Natural killer cell (primary cell): ENCODE measurements at places on chromosomes 7 and 10. TPM values are rescaled to one million over a fixed set of nuclear protein-coding genes. Genes with fewer than 3 reads are reported as not detected.

- DNase-seq, result no peak
These were observed 71.4 kb upstream of the RHEB start for GRCh38 chr7:151590850-151591771.

Gene GNG11
- total RNA-seq, result 0.57 TPM

Gene PANK1
- total RNA-seq, result 1.4 TPM

DNA sequence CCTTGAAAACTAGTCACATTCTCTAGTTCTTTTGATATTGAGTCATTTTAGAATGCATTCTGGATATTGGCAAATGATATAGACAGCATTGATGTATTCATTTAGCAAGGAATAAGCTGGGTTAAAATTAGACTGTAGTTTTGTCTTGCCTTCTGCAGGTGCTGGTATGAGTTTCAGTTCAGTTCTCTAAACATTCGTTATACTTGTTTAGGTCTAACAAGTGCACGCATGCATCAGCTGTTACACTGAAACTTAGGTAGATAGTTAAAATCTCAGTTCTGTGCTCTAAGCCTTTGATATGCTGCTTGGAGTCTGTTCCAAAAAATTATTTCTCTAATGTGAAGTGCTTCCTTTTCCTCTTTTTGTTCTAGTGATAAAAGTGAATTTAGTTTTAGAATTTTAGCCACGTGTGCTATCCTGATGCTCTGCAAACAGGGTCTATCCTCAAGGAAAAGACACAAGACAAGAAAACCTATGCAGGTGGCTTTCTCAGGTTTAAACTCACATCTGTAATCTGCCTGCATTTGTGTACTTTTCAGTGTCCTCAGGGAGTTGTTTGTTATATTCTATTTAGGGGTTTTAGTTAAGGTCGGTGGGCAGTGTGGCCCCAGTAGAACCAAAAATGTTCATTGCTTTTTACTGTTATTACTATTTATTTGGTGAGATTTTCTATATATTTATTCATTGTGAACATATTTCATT lies 409.0 kb downstream of the CDC14C start:
- DNase-seq, result no peak

DNA sequence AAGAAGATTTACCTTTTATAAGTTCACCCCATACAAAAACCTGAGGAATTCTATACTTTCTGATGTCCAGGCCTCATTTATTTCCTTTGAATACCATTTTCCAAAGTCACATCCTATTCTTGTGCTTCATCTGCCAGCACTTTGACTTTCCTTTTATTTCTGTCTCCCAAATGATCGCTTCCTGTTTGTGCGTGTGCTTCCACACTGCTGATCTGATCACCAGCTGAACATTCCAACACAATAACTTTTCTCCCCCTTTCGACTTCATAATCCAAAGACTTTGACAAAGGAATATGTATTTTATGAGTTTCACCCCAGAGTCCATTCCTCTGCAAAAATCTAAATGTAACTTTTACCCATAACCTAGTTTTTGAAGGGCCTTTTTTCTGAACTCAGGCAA lies 3.1 kb downstream of the ELAPOR2 start:
- DNase-seq, result no peak

- no peak for DNase-seq
These were observed 81.3 kb downstream of the CDK6 start for GRCh38 chr7:92754919-92755581.

DNA sequence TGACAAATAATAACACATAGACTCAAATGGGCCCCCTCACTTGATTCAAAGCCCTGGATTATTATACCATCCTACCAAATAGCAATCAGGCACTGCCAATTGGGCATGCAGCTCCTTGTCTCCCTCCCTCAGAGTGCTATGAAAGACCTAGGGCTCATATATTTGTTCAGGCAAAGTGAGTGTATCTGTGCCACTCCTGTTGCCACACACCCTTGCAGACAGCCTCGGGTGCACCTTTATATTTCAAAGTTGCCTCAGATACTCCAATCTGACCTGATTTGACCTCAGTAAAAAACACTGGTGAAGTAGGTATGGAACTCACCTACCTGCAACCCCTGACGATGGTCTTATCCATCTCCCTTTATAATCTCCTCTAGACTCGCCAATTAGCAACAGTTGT lies 3.0 kb upstream of the NAMPT start:
- DNase-seq, result no peak

DNA sequence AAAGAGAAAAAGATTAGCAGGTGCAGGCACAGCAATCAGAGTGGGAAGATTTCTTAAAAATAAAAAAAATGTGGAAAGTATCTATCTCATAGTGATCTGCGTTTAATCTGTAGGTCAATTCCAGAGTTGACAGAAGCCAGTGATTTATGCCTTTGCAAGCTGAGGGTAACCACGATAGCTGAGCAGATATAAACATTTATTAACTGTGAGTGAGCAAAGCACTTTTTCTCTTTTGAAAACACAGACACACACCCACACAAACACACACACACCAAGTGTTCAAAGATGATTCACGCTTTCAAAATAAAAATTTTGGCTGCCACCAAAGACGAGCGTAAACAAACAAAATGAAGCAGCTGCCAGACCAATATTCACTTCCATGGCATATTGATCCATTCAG lies 243.2 kb upstream of the SLC26A5 start:
- no peak for DNase-seq

Gene SPDYE11
- not detected for total RNA-seq

- DNase-seq, result no peak
These were observed 231.1 kb downstream of the ARHGAP12 start for GRCh38 chr10:31697271-31698180.

- DNase-seq, result no peak
These were observed 24.6 kb upstream of the CNPY1 start for GRCh38 chr7:155570991-155571390.

Gene GRID1
- not detected for total RNA-seq

- no peak for DNase-seq
These were observed 472.9 kb upstream of the COBL start for GRCh38 chr7:51789489-51789888.

Gene COL28A1
- total RNA-seq, result 0.28 TPM

- no peak for DNase-seq
These were observed 39.8 kb upstream of the LANCL2 start for GRCh38 chr7:55325371-55325792.

DNA sequence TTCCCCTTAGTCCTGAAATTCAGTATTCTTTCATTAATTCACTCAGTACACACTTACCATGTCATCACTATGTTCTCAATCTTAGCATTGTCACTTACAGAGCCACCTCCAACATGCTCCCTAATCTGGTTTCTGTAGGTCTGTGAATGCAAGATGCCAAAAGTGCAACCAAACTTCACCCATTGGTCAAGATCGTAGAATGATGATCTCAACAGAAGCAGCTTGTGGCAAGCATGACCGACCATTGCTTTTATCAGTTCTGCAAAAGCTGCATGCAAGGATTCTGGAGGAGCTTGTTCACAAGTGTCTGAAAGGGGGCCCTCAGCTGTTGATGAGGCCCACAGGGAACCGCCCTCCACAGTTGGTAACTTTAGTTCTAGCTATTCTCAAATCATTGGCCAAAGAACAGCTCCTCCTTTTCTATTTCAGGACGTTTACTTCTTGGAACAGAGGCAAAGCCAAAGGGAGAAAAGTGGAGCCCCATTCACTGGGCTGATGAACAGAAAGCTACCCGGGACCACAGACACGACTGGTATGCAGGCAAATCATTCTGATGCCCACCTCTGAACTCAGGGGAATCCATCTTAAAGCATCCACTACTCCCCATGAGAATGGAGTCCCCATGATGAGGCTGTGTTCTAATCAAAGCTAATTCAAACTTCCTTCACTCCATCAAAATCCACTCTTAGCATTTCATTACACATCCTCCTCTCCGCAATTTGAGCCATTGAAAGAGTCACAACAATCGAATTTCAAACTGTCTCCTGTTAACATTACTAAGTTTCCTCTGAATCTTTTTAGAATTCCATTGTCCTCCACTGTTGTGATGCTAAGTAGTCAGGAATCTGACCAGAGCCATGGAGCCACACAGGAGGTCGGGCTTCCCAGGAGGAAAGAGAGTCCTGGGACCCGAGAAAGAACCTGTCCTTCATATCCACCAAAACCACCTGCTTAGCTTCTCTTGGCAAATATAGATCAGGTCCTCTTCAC lies 13.9 kb downstream of the GRB10 start:
- DNase-seq, result no peak

GRCh38 chr10:77849039-77849664 lies 77.4 kb downstream of the DLG5 start:
- no peak for DNase-seq

DNA sequence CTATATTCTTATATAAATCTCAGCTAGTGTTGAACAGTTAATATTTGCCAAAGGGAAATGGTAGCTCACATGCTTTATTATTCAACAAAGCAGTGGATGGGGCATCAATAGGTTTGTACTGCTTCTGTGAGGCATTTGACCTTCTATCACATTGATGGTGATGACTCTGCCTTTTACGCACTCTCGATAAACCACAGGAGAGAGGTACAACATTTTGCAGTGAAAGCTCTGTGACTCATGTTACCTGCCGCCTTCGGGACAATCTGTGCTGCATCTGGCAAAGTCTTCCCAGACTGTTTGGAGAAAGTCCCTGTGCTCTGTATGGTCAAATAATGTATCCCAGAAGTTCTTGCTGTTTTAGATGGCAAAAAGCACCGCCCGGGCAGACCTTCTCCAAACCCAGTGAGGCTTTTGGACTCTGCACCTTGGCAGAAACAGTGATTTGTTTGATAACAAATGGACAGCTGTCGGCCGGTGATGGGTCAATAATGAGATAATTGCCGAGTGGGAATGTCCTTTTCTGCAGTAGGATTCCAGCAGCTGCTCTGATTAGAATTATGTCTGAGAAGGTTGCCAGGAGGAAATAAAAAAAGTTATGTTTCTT lies 61.0 kb downstream of the PLPP4 start:
- DNase-seq, result no peak

GRCh38 chr7:71995111-71995510 lies 417.0 kb downstream of the CALN1 start:
- no peak for DNase-seq

Gene C7orf33
- not detected for total RNA-seq

- DNase-seq, result no peak
These were observed 237.2 kb downstream of the TCF7L2 start for GRCh38 chr10:113187063-113187777.

- DNase-seq, result no peak
These were observed 42.6 kb upstream of the MYL10 start for GRCh38 chr7:101671371-101672356.

DNA sequence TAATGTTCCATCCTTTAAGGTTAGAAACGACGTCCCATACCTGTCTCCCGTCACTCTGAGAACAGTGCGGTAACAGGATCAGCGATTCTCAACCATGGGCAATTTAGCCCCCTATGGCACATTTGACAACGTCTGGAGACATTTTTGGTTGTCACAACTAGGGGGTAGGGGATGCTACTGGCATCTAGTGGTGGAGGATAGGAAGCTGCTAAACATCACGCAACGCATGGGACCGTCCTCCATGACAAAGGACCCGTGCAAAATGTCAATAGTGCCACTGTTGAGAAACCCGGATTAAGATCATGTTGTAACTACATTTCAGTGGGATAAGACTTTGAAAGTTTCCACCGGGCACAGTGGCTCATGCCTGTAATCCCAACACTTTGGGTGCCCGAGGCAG lies 5.0 kb upstream of the PAXIP1 start:
- no peak for DNase-seq

Gene ABCB1
- 81.4 TPM for total RNA-seq

DNA sequence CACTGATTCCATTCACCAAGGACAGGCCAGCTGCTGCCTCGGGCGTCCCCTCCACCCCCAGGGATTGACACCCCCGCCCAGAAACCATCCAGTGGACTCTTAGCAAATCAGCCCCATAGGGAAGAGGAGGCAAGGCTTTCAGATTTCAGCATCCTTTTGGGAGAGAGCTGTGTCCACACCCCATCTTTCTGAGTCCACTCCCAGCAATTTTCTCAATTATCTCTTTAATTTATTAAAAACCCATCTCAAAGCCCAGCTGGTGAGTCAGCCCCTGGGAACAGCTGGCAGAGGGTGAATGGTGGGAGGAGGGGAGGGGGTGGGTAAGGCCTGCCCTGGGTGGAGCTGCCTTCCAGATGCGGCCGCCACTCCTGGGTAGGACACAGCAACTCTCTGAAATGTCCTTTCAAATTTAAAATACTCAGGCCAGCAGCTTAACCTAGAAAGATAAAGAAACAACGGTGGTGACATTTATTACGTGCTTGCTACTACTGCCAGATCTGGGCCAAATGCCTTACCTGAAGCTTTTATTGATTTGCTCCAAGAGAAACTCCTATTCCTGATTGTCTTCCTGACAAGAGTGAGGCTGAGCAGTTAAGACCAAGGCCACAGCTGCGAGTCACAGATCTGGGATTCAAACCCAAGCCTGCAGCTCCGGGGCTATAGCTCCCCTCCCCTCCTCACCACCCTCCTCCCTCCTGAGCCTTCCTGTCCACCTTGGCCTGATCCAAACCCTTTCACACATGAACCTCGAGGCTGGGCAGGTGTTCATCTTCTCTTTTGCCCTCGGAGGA lies 120.4 kb downstream of the RGS10 start:
- no peak for DNase-seq

- no peak for DNase-seq
These were observed 132.6 kb downstream of the RGS10 start for GRCh38 chr10:119409906-119410305.

Gene DYNC1I1
- total RNA-seq, result not detected

DNA sequence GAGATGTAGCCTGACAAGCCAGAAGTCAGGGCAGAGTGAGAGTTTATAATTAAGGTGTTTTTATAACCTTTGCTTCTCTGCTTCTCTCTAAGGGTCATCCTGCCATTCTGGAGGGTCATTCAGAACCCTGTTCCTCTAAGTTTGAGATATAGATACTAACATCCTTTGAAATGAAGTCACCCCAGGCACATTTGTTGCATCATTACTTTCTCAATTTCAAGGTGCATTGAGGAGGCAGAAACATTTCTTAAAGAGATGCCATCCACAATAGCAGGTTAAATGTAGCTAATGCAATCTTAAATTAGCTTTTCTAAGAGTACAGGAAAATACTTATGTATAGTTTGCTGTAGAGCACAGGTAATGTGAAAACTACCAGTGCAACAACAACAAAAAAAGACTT lies 106.4 kb downstream of the LRRC4 start:
- DNase-seq, result no peak

Gene SPDYE6
- not detected for total RNA-seq

DNA sequence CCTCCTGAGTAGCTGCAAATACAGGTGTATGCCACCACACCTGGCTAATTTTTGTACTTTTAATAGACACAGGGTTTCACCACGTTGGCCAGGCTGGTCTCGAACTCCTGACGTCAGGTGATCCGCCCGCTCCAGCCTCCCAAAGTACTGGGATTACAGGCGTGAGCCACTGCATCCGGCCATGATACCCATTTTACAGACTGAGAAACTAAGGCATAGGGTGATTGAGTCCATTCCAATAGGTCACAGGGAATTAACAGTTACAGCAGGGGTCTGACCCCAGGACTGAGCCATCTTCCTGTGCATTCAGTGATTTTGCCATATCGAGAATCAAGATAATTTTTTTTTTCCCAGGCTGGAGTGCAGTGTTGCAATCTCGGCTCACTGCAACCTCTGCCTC lies 12.3 kb upstream of the CTBP2 start:
- no peak for DNase-seq

- peak; percentile 13 for DNase-seq
These were observed 159.5 kb upstream of the AGR3 start for GRCh38 chr7:17041324-17041723.

Gene ALOX5
- total RNA-seq, result 8.6 TPM

Gene CPA5
- not detected for total RNA-seq
